NCI-H1417 treated with DMSO at 0.1 percent for 48 hours (cell line): ENCODE measurements at places on chromosomes 12 and 14.

DNA sequence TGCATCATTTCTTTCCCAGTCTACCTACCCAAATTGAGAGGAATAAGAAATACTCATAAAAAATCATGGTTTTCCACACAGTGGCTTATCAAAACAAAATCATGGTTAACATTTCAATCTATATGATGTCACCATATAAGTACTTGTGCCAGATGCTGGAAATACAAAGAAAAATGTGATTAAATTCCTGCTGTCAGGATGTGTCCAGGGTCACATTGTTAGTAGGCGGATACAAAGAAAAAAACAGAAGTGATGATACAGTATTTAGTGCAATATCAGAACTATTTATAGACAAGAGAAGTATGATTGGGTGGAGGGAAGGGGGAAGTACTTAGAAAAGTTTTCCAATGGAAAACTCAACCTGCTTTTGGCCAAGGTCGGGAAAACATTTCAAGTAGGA, 47.0 kb upstream of the OR6J1 start:
- no peak for DNase-seq

DNA sequence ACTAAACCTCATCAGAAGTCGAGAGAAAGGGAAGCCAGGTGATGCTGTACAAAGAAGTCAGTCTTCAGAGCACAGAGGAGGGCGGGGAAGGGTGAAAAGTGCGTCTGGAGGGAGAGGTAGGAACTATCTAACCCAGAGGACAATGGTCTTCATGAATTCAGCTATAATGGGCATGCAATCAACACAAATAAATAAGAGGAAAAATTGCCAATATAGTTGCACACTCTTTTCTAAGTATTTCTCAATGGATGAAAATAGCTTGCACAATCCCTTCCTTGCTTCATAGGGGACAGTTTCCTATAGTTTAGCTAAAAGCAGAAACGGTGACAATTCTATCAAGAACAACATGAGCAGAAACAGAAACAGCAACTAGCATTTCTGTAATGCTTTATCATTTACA, 931.2 kb downstream of the AACS start:
- DNase-seq = no peak

DNA sequence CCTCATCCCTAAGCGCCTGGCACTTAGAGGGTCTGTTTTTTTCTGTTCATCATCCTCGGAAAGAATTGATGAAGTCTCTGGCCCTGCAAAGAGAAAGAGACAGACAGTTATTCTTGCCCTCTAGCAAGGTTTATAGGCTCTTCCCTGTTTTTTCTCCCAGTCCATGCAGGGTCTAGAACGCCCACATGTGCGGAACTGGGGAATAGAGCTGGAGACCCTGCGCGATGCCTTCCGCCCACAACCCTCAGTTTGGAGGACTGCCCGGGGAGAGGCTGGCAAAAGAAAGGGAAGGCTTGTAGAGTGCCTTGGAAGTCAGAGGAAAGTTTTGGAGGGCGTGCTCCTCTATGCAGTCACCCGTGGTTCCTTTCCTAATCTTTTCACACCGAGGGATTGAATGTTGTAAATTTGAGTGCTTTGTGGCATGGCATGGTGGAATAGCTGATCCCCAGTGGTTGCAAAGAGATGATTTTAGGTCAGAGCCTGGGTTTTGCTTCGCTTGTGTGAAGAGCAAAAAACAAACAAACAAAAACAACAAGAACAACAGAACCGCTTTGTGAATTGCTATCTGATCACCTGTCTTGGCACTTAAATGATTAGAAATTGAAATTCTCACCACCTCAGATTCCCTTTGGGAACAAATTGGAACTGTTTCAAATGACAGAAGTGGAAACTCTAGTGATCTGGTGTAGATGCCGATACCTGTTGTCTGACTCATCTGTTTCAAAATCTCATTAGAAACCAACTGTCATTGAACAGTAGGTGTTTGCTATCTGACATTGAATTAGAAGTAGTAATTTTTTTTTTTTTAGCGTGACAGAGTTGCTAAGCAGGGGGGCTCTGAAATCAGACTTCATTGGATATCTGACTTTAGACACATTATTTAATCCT, 947 bp downstream of the GAS2L3 start:
- no peak for DNase-seq

DNA sequence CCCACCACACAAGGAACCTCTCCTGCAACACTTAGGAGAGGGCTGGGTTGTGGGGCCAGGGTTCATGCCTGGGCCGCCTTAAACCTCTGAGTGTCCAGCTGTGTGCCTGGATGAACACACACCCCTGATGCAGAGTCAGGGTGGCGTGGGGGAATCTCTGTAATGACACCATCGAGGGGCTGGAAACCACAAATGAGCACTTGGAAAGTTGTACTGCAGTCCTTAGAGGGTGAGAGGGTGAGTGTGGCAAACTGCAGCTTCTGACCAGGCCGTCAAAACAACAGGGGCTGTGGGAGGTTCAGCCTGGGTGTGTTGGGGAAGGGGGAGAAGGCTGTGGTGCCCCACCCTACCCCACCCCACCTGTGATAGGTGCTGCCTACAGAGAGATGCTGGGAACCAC, 12.4 kb upstream of the KRT5 start:
- no peak for DNase-seq

DNA sequence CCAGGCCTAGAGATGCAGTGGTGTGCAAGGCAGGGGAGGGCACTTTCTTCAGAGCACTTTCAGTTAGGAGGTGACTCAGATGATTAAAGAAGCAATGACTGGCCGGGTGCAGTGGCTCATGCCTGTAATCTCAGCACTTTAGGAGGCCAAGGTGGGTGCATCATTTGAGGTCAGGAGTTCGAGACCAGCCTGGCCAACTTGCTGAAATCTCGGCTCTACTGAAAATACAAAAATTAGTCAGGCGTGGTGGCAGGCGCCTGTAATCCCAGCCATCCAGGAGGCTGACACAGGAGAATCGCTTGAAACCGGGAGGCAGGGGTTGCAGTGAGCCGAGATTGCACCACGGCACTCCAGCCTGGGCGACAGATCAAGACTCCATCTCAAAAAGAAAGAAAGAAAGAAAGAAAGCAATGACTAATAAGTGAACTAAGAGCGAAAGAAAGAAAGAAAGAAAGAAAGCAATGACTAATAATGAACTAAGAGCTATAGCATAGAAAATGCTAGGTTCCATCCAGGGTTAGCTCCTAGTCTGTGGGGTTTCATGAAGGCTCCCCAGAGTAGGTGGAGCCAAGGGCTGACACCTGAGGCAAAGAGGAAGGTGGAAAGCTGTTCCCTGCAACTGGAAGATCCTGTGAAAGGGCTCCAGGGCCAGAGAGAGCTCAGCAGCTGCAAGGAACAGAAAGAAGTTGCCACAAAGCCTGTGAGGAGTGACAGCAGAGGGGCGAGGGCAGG, 334.5 kb downstream of the CACNA1C start:
- DNase-seq = no peak

DNA sequence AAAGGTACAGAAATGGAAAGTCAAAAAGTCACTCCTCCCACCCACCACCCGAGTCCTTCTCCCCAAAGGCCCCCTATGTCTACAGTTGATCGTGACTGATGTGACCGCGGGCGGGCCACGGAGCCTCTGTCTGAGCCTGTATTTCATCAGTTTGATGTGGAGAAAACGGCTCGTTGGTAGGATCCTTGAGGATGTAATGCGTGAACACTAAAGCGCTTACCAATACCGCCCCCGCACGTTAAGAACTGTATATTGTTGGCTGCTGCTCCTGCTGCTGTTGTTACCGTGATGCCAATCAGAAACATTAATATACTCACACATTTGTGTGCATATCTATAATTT, 24.6 kb upstream of the UBC start:
- no peak for DNase-seq

- no peak for DNase-seq
These were observed 112.6 kb downstream of the KCNK10 start for GRCh38 chr14:88210426-88210825.

GRCh38 chr12:31006416-31007152, 67.1 kb upstream of the DDX11 start:
- DNase-seq = no peak

DNA sequence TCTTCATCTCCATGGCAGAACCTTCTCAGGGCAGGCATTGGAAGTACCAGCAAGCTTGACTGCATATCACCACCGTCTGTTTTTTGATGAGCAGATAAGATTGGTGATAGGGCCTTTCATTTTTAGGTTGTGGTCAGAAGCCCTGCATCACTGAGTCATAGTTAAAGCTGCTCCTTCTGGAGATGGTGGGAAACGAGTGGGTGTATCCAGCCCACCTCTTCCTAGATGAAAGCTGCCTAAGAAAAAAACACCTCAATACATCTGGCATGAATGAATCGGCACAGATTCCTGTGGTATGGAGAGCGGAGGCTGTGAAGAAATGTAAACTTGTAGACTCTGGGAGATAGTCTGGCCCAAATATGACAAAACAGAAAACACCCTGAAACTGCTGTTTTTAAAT, 248.7 kb upstream of the EGLN3 start:
- no peak for DNase-seq

DNA sequence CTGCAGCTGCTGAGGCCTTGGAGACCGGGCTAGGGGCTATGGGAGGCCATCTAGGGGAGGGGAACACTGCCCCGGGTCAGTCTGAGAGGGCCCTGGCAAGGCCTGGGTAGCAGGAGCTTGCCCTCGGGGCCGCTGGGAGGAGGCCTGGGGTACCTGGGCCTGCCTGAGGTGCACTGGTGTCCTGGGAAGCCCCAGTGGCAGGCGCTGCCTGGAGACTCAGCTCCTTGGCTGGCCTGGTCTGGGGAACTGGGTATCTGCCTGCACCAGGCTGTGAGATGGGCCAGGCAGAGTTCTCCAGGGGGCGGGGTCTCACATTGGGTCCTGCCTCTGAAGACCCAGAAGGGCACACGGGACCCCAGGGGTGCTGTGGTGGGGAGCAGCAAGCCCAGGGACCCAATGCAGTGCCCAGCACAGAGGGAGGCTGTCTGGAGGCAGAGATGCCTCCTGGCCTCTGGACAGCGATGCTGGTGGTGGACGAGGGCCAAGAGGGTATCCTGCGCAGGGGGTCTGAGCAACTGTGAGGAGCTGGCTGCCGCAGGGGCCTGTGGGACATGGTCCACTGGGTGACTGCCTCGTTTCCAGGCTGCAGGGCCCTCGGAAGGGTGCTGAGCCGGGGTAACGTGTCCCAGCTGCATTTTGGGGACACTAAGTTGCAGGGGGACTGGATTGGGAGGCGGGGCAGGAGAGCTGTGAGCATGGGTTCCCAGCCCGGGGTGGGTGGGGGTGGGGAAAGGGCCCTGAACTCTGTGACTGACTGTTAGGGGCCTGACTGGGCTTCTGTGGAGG, 7.4 kb upstream of the MTA1 start:
- DNase-seq = no peak

DNA sequence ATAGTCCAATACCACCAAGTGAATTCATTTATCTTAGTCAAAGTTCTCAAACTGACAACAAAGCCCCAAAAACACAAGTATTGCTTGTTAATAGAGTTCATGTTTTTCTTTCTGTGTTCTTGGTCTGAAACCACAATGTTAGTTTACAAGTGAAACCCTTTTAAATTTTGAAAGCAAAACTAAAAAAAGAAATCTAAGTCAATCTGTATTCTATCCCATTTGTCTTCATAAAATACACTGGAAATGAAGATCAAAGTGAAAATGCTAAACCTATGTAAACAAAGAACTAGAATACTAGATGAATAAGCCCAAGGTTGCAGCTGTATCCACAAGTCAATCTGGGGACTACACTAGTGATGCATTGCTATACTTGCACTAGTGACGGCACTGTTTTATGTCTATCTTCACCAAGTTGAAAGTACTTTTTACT, 10.4 kb downstream of the MAP4K5 start:
- no peak for DNase-seq

- no peak for DNase-seq
These were observed 1025.7 kb upstream of the TMEM132C start for GRCh38 chr12:127241072-127241817.

DNA sequence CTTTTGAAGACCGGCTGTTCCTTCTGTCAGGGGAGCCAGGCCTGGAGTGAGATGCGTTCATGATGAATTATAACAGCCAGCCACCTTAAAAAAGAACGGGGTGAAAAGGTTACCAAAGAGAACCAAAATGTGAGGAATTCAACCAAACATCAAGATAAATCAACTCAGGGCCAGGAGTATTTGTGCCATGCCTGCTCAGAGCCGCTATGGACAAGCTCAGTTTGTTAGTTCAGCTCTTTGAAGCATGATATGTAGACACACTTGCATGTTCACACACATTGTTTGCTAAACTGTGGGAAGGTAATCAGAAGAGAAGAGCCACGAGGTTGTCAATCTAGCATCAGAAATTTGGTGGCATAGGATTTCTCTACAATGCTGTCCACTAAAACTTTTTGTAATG, 367.4 kb upstream of the TBX3 start:
- no peak for DNase-seq

- DNase-seq = no peak
These were observed 19.6 kb upstream of the MMP19 start for GRCh38 chr12:55862286-55862685.

DNA sequence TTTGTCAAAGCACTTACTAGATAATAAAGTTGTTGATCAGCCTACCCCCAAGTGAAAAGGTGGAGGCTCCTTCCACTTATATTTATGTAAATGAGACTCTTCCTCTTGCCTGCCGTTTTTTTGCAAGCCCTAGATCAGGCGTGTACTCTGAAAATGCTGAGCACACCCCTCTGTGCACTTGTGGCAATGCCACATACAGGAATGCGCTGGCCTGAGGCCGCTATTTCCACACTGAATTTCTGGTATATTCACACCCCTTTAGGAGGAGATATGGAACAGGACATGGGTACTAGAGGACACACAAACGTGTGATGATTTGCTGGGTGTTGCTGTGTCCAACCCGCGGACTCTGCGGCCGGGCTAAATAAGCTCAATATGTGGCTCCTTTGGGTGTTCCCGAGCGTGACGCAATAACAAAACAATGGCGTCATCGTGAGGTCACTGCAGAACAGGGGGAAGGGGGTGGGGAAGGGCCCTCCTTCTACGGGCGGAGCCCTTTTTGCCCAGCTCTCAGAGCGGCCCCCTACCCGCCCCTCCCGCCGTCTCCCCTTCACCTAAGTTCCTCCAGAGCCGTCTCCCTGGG, 554 bp upstream of the TSPAN31 start:
- no peak for DNase-seq

DNA sequence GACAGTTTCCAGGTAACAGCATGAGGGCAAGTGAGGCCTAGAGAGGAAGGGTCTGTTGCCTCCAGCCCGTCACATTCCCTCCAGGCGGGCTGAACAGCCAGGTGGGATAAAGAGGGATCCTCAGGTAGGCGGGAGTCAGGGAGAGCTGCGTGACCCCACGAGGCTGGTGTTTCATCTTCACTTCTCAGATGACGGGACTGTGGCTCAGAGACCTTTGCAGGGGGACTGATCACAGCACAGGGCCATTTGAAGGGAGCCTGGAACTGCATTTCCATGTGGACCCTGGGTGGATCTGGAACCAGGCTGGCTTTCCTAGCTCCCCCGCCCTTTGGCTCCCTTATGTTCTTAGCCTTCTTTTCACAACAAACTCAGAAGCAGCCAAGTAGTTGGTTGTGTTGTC, 37.4 kb downstream of the SH2B3 start:
- DNase-seq = no peak

DNA sequence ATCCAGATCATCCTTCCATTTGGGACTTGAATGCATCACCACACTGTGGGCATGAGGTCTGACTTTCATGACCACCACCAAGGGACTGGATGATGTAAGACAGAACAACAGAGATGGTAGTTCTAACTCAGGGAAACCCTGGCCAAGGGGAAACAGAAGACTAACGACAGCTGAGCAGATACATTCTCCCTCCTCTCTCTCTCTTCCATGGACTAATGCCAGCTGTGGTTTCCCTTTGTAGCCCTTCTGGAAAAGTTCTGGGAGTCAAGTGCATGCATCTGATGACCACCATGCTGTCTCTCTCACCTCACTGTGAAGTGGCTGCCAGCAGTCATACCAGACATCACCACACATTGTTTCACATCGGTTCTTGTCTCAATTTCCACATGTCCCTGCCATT, 3.4 kb downstream of the TAS2R30 start:
- no peak for DNase-seq

- DNase-seq = no peak
These were observed 316.0 kb downstream of the RAD51B start for GRCh38 chr14:68135566-68135965.
